ENCODE measurements at places on chromosomes 16 and 17.

- no peak overlapping the region for H3K27ac ChIP-seq
- DNase-seq = no peak
- H3K4me1 ChIP-seq = peaks cover 2% of the 10 kb centered on the region
- H3K4me3 ChIP-seq = no peak overlapping the region
- H3K27me3 ChIP-seq = no peaks in the 10 kb centered on the region
Observed at GRCh38 chr16:78762222-78762621, 662.8 kb downstream of the WWOX start.

GRCh38 chr17:33260638-33261037 lies 32.5 kb downstream of the ASIC2 start:
- H3K27ac ChIP-seq = no peak overlapping the region
- H3K4me3 ChIP-seq = no peak overlapping the region
- no peaks in the 10 kb centered on the region for H3K27me3 ChIP-seq
- DNase-seq = no peak

DNA sequence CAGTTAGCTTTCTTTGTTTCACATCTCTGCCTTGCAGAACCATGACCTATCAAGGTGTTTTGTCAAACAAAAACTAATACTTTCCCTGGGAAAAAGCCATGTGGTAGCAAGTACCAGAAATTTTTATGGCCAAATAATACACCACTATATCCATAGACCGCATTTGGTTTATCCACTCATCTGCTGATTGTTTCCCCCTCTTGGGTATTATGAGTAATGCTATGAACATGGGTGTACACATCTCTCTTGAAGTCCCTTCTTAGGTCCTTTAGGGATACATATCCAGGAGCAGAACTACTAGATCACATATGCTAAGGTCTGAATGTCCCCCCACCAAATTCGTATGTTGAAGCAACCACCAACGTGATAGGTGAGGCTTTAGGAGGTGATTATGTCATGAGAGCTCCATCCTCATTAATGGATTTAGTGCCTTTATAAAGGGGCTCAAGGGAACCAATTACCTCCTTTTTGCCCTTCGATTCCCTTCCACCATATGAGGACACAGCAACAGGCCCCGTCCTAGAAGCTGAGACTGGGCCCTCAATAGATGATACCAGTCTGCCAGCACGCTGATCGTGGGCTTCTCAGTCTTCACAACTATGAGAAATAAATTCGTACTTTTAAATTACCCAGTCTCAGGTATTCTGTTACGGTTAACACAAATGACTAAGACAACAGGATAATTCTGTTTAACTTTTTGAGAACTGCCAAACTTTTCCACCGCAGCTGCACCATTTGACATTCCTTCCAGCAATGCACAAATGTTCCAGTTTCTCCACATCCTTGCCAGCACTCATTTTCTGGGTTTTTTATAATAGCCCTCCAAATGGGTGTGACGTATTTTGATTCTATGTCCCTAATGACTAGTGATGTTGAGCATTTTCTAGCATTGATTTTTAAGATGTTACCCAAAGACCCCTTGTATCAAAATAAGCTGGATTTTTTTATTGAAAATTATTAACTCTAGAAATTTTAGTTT lies 30.0 kb downstream of the SIAH1 start:
- no peak overlapping the region for H3K4me3 ChIP-seq
- H3K4me1 ChIP-seq = no peaks in the 10 kb centered on the region
- no peaks in the 10 kb centered on the region for H3K27me3 ChIP-seq

GRCh38 chr17:77606146-77606864 lies 352.2 kb upstream of the TNRC6C start:
- no peak for DNase-seq
- peaks cover 28% of the 10 kb centered on the region for H3K27me3 ChIP-seq
- no peak overlapping the region for H3K27ac ChIP-seq
- no peaks in the 10 kb centered on the region for H3K36me3 ChIP-seq
- peaks cover 3% of the 10 kb centered on the region for H3K4me1 ChIP-seq
- no peak overlapping the region for H3K4me3 ChIP-seq

DNA sequence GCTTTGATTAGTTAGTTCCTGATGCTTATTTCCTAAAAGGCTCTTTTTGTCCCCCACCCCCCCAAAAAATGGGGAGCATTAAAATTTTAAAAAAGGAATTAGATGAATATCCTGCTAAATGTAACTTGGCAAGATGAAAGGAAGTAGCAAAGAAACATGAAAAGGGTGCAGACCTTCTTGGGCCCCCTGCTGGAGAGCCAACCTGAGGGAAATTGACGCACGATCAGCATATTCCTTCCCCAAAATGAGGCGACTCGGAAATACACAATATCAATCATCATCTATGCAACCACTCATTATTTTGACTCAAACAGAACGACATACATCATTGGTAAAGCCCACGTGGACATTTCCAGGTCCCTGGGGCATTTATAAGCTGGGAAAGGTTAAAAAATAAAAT lies 59.7 kb downstream of the GRIN2A start:
- peak; percentile 10 for DNase-seq
- H3K4me1 ChIP-seq = no peaks in the 10 kb centered on the region
- H3K27ac ChIP-seq = no peak overlapping the region
- H3K27me3 ChIP-seq = no peaks in the 10 kb centered on the region
- H3K4me3 ChIP-seq = peak overlapping the region; percentile 27

DNA sequence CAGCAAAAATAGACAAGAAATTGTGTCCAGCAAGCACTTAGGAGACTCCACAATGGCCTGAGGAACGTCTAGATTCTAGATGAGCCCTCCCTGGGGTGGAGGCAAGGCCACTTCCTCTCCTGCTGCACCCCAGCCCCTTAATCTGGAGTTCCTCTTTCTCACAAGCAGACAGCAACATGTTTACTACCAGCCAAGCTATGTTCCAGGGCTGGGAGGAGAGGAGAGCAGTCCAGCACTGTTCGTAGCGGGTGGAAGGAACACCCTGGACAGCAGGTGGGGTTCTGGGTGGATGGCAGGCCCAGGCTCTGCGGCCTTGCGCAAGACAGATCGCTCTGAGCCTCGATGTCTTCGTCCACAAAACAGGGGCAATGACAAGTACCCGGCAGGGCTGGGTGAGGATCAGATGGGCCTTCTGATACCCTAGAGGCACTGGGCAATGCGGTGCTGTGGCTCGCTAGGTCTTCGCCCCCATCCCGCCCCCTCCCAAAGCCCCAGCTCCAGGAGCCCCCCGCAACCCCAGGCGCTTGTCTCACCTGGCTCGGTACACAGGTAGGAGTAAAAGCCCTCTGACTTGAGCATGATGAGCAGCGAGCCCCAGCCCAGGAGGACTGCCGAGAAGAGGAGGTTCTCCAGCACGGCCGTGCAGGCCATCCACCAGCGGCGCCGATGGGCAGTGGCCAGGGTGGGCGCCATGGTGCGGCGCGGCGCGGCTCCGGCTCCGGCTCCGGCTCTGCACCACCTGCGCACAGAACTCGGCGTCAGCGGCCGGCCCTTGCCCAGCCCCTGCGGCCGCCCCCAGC lies 1.3 kb downstream of the SLC43A2 start:
- peaks cover 20% of the 10 kb centered on the region for H3K4me1 ChIP-seq
- no peaks in the 10 kb centered on the region for H3K36me3 ChIP-seq
- H3K4me3 ChIP-seq = peak overlapping the region; percentile 64

- H3K36me3 ChIP-seq = no peaks in the 10 kb centered on the region
- no peak overlapping the region for H3K4me3 ChIP-seq
- DNase-seq = no peak
- H3K27me3 ChIP-seq = peaks cover 44% of the 10 kb centered on the region
- no peak overlapping the region for H3K27ac ChIP-seq
Observed at GRCh38 chr17:76848670-76849069, 19.5 kb upstream of the MGAT5B start.

- H3K4me1 ChIP-seq = peaks cover 3% of the 10 kb centered on the region
- H3K27ac ChIP-seq = no peak overlapping the region
- DNase-seq = no peak
- H3K27me3 ChIP-seq = no peaks in the 10 kb centered on the region
- no peak overlapping the region for H3K4me3 ChIP-seq
- no peaks in the 10 kb centered on the region for H3K36me3 ChIP-seq
Observed at GRCh38 chr17:27290916-27291598, 2.9 kb upstream of the WSB1 start.

DNA sequence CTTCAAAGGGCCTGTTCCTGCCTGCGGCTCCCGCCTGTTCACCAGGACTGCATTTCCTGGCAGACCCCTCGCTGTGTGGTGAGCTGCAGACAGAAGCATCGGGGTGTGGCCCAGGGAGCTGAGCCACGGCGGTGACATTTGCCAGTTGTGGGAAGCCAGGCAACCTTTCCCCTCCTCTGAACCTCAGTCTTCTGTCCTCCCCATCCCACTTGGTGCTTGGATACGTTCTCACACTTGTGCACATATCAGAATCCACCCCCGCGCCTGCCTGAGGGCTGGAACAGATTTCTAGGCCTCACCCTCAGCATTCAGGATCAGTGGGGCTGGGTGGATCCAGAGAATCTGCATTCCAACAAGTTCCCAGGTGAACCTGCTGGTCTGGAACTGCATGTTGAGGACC lies 63.5 kb downstream of the CRISPLD2 start:
- H3K4me3 ChIP-seq = no peak overlapping the region
- peaks cover 4% of the 10 kb centered on the region for H3K4me1 ChIP-seq
- no peaks in the 10 kb centered on the region for H3K36me3 ChIP-seq
- DNase-seq = no peak

DNA sequence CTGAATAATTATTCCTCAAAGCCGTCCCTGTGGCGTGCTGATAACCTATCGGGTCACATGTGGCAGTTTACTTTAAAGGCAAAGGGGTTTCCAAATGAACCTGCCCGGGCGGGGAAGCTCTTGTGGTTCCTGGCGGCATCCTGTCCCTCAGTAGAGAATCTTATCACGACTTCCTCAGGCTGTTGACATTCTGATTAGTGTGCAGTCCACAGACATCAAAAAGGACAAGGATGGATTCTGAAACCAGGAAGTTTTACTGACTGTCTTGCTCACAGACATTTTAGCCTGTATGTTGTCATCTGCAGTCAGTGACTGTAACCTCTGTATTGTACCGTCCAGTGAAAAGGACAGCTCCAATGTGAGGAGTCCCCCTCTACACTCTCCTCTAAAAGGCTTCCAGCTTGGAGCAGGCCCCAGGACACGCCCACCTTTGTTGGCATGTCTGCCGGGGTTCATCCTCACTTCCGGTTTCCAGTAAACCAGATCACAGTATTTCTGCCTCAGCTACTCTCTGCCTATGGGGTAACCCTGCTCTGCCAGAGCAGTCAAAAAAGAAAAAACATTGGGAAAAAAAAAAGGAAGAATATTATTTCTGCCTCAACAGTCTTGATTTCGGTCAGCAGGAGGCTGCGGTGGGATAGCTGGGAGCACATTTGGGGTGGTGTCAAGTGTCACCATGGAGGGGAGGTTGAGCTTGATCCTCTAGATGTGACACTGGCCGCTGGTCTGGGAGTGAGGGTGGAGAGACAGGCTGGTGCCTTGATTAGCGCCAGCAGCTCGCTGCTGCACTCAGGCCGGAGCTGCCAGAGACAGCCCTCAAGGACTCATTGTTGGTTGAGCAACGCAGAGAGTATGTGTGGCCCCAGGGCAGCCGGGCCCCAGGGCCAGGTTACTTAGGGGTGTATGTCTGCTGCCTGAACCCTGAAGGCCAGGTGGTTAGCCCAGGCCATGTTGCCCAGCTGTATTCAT lies 89.0 kb upstream of the DNAH17 start:
- H3K27ac ChIP-seq = no peak overlapping the region
- peaks cover 4% of the 10 kb centered on the region for H3K36me3 ChIP-seq
- no peak for DNase-seq
- no peak overlapping the region for H3K4me3 ChIP-seq
- H3K4me1 ChIP-seq = peaks cover 9% of the 10 kb centered on the region
- H3K27me3 ChIP-seq = peaks cover 2% of the 10 kb centered on the region

DNA sequence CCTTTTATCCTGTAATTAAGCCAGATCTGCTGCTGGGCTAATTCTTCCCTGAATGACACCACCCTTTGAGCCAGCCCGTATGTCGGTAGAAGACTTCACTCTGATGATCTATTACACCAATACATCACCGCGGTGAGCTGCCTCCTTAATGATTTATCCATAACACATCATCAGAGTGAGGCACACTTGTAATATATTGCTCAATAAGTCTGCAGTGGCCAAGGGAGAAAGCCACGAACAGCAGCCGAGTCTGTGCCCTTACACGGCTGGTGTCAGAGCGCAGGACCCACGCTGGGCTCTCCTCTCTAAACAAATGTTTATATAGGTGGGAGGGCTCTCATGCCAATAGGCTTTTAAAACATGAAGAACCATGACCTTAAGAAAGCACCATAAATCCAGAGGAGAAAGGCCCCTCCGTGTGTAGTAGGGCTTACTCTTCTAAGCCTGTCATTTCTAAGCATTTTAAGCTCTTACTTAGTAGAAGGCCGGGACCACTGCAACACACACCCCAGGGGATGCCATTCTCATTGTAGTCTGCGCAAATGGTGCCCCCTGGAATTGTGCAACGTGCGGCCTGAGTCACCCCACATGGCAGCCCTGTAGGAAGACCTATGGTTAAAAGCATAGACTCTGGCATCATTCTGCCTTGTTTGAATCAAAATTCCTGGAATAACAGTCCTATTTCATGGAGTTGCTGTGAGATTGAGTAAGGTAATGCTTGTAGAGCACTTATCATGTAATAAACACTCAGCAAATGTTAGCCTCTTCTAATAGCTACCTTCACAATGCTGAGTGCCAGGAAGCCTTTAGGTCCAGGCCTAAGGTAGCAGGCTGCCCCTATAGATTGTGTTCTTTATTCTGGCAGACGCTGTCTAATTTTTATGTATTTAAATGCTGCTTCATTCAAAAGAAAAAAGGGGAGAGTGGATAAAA lies 26.1 kb downstream of the MRPS23 start:
- DNase-seq = peak; percentile 41
- H3K27ac ChIP-seq = peak overlapping the region; percentile 51
- H3K4me3 ChIP-seq = no peak overlapping the region
- H3K36me3 ChIP-seq = no peaks in the 10 kb centered on the region
- H3K4me1 ChIP-seq = peaks cover 7% of the 10 kb centered on the region

- H3K27ac ChIP-seq = no peak overlapping the region
- H3K4me3 ChIP-seq = no peak overlapping the region
- no peaks in the 10 kb centered on the region for H3K27me3 ChIP-seq
- no peaks in the 10 kb centered on the region for H3K4me1 ChIP-seq
Observed at GRCh38 chr17:60301649-60302048, 90.3 kb downstream of the USP32 start.

DNA sequence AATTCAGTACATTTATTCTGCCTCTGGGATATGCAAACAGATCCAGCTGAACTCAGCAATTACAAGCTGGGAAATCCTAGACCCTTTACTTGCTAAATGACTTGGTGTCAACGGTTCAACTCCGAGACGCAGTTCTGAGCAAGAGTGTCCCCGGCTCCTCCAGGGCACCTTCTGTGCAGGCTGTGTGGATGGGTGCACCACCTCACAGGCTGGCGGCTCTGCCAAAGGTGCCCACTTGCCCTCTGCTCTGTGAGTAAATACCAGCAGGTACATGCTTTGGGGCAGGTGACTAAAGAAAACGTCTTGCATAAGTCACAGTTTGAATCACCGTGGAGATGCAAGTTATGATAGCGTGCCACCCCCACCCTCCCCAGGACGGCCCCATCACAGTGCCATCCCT lies 23.3 kb downstream of the MAP1LC3B start:
- peaks cover 2% of the 10 kb centered on the region for H3K4me1 ChIP-seq
- H3K27me3 ChIP-seq = no peaks in the 10 kb centered on the region
- H3K4me3 ChIP-seq = peak overlapping the region; percentile 29
- peaks cover 74% of the 10 kb centered on the region for H3K36me3 ChIP-seq
- H3K27ac ChIP-seq = no peak overlapping the region
